ENCODE measurements at places on chromosomes 3 and 15.

- no peak for DNase-seq
These were observed 607.8 kb downstream of the SI start for GRCh38 chr3:164470471-164470870.

DNA sequence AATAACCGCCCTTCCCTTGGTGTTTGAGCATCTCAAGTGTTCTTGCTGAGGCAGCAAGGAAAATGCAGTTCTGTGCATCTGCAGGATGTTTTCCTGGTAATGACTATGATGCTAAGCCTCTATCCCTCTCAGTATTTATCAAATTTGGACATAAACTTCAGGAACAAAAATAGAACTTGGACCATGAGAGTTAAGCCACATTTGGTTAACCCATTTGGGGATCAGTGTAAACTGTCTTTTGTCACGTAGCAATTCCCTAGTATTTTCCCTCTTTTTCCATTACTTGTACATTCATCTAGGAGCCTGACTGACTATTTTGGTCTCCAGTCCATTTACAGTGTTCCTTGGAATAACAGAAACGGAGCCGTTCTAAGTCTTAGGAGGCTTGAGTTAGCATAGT, 250.8 kb downstream of the RBMS3 start:
- DNase-seq: no peak

- DNase-seq: no peak
These were observed 128.9 kb upstream of the PHLDB2 start for GRCh38 chr3:111730143-111730542.

DNA sequence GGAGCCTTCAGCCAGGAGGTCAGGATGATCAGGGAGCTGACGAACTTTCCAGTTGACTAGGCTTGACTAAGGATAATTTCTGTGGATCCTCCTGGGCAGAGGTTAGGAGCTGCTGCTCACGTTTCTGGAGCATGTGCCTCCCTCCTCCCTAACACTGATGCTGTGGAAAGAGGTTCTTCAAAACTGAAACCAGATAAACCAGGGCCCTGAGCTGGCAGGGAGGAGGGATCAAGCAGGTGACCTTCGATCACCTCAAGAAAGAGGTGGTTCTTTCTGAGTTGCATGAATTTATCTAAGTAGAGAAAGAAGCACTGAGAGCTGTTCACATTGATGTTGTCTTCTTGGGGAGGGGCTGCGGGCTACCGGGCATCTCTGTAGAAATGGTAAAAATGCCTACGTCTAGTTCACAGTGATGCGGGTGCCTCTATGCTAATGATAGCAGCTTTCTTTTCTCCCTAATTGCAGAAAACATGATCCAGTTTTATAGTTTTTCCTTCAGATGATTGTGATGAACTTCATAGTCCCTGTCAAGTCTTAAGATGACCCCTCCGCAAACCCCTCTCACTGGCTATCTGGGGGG, 332.7 kb upstream of the LRRFIP2 start:
- no peak for DNase-seq

GRCh38 chr3:25658836-25659235, 5.9 kb downstream of the TOP2B start:
- DNase-seq: no peak

DNA sequence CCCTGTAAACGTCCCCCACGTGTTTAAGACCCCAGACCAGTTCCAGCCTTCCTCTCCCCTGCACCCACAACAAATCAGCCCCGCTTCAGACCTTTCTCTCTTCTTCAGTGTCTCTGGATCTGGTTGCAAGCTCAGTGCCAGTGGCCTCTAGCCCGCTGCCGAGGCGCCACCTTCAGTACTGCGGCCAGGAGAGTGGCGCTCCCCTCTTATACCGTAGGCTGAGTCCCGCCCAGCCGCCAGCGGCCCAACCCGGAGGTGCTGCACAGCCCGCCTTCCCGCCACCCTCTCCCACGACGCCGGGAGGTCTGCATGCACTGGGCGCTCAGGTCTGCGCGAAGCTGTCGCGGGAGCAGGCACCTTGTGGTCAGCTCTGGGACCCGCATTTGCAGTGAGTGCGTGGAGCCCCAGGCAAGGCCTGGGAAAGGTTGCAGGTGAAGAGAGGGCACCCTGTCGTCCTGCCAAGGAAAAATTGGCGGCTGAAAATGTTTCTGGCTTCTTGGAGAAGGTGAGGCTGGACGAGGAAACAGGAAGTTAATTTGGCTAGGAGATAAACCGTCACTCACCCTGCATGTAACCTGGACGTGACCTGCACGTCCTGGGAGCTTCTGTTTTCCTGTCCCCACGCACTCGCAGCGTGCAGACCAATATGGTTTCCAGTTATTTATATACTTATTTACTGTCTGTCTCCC, at the start of gene C2CD4B:
TSS of gene C2CD4B (minus strand) at position 182 of the 689 bp plus-strand sequence. CDS start 301 bp downstream, outside the sequence.
- DNase-seq: no peak

GRCh38 chr15:31197497-31198414, 96.2 kb upstream of the TRPM1 start:
- no peak for DNase-seq

DNA sequence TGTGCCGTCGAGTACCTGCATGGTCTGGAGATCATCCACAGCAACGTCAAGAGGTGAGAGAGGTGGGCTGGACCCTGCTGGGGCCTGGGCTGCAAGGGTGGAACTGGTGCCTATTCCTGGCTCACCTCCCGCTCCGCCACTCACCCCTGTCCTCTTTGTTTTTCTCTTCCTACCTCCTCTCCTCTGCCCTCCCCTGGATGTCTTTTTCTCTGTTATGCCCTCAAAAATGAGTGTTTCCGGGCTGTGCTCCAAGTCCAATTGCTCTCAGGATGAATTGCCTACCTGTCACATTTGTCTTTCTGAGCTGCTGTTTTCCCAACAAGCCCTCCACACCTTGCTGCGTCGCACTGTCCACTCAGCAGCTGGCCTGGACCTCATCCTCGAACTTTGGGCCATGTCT, 28.5 kb upstream of the TATDN2 start:
- peak; percentile 8 for DNase-seq

- DNase-seq: no peak
These were observed 30.3 kb upstream of the C15orf39 start for GRCh38 chr15:75171408-75171807.

GRCh38 chr15:72420576-72420975, 22.5 kb downstream of the TMEM202 start:
- no peak for DNase-seq

DNA sequence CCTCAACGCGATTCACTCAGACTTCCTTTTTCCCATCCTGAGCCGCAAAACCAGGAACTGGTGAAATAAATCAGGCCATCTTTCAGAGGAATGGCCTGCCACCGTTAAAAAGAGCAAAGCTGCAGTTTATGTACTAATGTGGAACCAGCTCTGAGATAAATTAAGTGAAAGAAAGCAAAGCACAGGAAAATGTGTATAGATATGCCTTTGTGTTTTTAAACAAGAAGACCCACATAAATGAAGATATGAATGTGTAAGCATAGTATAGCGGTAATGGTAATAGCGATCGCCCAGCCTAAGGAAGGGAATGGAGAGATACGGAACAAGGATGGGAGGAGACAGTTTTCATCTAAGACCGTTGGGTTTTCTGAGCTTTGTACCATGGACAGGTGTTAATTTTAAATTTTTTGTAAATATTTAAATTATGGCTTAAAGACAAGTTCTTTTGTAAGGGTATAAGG, 30.8 kb upstream of the RPN1 start:
- DNase-seq: peak; percentile 85

- DNase-seq: no peak
These were observed 30.7 kb downstream of the EFL1 start for GRCh38 chr15:82231842-82232241.

DNA sequence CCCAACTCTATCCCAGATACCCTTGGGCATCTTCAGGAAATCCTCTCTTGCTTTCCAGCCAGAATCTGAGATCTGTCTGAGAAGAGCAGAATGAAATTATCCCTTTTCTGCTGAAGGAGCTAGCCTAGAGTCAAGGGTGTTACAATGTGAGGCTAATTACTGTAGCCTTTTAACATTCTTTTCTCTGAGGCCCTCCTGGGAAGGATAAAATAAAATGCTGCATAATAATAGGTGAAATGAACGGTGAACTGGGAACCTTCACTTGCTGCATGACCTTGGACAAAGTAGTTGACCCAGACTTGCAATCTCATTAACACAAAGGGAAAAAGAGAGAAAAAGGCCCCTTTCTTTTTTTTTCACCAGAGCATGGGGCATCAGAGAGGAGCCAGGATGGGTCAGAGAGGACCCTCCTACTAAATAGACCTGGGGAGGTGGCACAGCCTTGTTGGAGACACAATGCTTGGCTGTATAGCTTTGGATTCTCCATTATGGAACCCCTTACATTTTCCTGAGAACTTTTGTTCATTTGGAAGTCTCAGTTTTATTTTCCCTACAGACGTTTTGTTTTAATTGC, 137.0 kb upstream of the LIPC start:
- DNase-seq: no peak

DNA sequence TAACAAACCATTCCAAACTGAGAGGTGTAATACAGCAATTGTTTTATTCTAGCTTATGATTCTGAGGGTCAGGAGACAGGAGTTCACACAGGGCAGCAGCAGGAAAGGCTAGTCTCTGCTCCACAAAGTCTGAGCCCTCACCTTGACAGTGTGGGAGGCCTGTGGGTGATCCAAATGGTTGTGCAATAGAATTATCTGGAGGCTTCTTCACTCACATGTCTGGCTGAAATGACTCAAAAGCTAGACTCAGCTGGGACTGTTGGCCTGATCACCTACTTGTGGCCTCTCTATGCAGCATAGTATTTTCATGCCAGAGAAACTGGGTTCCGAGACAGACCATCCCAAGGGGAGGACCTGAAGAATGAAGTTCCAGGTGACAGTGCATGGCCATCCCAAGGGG, 233.9 kb upstream of the UBE2E2 start:
- no peak for DNase-seq

All from NCI-H1105 treated with DMSO at 0.1 percent for 48 hours (cell line).